CD4-positive, alpha-beta T cell treated with Interleukin-17A for 4 hours (primary cell): ENCODE measurements at places on chromosomes 5 and 9.

GRCh38 chr9:113608082-113608685 is 144.7 kb downstream of the RGS3 start:
- no peak for DNase-seq

- DNase-seq, result no peak
Observed at GRCh38 chr5:115686051-115686737, 60.4 kb upstream of the TMED7 start.

- DNase-seq, result no peak
Observed at GRCh38 chr5:61702784-61703183, 370.7 kb downstream of the ZSWIM6 start.

GRCh38 chr5:133455676-133456075 is 156.7 kb downstream of the FSTL4 start:
- no peak for DNase-seq

- peak; percentile 6 for DNase-seq
Observed at GRCh38 chr9:37187713-37188439, 67.5 kb downstream of the ZCCHC7 start.

GRCh38 chr9:73182928-73183327 is 31.3 kb downstream of the ANXA1 start:
- DNase-seq, result no peak

- DNase-seq, result no peak
Observed at GRCh38 chr5:132498152-132498551, 7.6 kb upstream of the IRF1 start.

DNA sequence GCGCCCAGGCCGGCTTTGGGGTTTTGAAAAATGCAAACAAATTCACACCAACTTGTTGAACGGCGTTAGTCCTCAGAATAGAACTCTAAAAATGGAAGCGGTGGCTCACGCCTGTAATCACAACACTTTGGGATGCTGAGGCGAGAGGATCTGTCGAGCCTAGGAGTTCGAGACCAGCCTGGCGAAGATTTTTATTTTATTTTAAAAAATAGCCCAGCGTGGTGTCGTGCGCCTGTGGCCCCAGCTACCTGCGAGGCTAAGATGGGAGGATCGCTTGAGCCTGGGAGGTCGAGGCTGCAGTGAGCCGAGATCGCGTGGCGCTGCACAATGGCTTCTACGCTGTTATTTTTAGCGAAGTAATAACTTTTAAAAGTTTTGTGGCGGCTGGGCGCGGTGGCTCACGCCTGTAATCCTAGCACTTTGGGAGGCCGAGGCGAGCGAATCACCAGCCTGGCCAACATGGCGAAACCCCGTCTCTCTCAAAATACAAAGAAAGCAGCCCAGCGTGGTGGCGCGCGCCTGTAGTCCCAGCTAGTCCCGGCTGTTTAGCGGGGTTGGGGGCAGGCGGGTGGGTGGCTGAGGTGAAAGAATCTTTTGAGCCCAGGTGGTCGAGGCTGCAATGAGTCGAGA is 694 bp upstream of the PLIN2 start:
- DNase-seq, result peak; percentile 59

- no peak for DNase-seq
Observed at GRCh38 chr9:134304690-134305089, 21.6 kb upstream of the RXRA start.

- DNase-seq, result no peak
Observed at GRCh38 chr9:99680191-99680590, 141.5 kb upstream of the NR4A3 start.

- no peak for DNase-seq
Observed at GRCh38 chr5:14744296-14745187, 80.0 kb downstream of the OTULIN start.

DNA sequence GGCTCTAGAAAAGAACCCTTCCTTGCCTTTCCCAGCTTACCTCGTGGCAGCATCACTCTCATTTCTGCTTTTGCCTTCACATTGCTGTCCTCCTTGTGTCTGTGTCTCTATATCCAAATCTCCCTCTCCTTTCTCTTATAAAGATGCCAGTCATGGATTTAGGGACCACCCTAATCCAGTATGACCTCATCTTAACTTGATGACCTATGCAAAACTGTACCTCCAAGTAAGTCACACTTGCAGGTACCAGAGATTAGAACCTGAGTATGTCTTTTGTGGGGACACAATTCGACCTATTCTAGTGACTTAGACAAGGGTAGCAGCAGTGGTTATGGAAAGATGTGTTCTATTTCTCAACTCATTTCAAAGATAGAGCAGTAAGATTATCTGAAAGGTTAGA is 160.1 kb downstream of the HMHB1 start:
- DNase-seq, result no peak

DNA sequence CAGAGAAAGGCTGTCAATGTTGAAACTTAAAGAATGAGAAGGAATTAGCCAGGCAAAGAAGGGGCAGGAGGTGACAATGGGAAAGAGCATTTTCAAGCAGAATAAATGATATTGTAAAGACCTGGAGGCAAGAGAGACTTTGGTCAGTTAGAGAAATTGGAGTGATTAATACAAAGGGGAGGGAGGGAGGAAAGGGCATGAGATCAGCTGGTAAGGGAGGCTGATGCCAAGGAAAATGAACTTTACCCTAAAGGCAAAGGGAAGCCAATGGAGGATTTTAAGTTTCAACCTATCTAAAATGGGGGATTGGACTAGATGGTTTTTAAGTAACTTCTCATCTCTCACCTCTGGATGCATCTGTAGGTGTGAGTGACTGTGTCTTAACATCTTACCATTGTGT is 23.3 kb downstream of the C5 start:
- no peak for DNase-seq

DNA sequence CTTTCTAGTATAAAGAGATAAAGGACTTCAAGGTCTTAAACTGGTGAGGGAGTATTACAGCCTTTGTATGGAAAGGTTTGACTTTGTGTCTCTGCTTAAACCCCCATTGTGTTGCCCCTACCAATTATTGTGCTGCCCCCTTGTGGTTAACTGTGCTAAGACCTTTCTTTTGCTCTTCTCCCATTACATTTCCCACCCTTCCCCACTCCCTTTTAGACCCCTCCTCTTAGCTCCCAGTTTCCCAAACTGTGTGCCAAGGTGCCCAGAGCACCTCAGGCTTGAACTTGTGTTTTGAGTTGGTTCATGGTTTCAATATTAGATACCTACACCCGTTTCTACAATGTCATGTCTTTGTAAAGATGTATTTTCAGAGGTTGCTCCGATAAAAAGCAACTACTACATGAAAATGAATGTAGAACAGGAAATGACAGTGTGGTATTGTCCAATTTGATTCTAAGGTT is 2.9 kb downstream of the JAK2 start:
- peak; percentile 70 for DNase-seq

GRCh38 chr9:121885345-121885901 is 207.7 kb downstream of the TTLL11 start:
- no peak for DNase-seq

- DNase-seq, result no peak
Observed at GRCh38 chr9:110047955-110048402, 160.0 kb downstream of the C9orf152 start.

DNA sequence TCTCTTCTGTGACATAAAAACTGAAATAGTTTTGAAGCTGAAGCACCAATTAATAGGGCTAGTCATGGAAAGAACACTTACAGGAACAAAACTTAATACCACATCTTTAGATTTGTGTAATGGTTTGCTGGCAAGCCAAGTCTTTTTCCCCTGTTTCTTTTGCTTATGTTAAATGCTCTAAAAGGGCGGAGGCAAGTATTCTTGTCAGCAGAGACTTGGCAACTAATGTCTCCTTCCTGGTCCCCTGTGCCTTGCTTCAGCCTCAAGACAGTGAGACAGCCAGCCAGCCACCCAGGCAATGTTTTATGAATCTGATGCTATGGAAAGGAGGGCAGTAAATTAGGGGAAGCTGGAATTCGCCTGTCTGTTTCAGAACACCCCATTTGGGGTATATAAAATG is 45.7 kb downstream of the PRRC1 start:
- no peak for DNase-seq

DNA sequence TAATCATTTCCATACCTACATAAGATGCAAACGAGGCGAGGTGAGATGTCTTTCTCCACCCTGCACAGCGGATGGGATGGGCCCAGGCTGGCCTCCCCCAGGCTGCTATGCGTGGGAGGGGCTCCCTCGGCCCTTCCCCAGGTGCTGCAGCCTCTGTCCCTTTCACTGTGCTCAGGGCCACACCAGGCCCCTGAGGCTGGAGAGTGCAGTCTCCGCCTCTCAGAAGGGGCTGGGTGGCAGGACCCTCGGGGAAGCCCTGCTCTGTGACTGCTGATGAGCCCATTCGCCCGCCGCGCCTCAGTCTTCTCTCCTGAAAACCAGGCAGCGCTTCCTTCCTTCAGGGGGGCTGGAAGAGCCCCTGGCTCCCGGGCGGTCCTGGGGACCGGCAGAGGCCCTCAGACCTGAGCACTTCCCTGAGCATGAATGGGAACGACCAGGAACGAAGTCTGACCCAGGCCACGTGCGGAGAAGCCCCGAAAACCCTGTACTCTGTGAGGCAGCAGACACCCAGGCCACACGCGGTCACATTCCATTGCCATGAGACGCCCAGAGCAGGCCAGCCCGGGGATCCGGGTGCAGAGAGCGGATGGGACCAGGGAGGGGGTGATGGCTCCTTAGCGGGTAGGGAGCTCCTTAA is 21.9 kb upstream of the NOTCH1 start:
- DNase-seq, result no peak

DNA sequence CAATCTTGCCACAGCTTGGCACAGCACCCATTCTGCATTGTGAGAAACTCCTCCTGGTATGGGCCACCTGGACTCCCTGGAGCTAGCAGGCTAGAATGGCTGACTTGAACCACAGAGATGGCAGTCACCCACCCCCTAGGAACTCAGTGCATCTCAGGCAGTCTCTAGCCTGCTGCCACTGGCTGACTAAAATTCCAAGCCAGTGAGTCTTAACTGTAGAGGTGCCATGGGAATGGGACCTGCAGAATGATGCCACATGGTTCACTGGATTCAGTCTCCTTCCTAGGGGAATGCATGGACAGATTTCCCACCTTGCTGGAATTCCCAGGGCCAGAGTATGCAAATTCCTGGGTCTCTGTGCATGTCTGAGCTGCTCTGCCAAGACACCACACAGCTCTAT is 382.9 kb downstream of the MAN2A1 start:
- no peak for DNase-seq

GRCh38 chr5:176319827-176320554 is 41.6 kb downstream of the KIAA1191 start:
- DNase-seq, result no peak

DNA sequence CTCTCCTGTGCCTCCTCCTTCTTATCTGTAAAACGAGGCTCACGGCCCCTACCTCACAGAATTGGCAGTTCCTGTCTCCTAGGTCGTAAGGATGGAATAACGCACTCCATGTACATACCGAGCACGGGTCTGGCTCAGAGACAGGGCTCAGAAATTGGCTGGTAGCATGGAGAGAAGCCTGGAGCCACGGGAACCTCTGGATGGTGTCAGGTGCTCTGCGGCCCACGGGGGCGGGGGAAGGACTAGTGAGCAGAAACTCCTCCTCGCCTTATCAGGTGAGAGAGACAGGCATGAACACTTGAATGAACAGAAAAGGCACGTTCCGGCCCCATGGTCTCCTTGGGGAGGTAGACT is 15.4 kb upstream of the C5orf47 start:
- DNase-seq, result peak; percentile 16

DNA sequence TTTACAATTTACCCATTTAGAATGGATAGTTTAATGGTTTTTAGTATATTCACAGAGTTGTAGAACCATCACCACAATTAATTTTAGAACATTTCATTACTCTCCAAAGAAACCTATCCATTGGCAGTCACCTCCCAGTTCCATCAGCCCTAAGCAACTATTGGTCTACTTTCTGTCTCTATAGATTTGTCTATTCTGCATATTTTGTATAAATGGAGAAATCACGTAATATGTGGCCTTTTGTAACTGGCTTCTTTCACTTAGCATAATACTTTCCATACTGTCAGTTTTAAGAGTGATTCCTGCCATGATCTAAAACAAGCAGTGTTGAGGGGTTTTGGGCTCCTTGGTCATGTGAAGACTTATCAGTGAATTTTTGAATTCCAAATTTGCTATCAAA is 12.7 kb downstream of the OCLN start:
- no peak for DNase-seq

DNA sequence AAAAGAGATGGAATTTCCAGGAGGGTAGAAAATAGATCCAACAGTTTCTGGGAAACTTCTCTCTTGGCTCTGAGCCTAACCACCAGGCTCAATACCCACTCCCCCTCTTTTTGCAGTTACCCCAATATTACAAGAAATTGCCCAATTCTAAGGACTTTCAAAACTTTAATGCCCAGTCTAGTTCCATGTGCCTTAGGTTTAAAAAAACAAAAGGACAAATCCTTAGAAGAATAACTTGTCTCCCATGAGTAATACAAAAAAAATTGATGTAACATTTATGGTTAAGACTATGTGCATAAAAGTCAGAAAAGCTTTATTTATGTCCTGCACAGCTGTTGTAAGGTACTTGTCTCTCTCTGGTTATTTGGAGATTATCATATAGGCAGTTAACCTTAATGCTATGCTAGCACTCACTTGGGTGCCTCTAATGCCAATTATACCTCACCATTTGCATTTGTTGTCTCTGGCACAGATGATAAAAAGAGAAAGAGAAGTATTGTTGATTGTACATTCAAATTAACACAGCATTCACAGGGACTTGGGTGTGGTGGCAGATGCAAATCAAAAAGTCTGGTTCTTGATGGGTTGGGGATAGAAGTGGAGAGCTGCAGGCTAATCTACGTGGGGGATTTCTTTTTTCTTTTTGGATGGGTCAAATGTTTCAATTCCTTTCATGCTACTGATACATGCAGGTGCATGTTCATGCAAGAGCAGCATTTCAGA is 159.4 kb downstream of the PIK3R1 start:
- no peak for DNase-seq

GRCh38 chr5:127564002-127564769 is 46.7 kb downstream of the PRRC1 start:
- peak; percentile 63 for DNase-seq

GRCh38 chr5:168879929-168880328 is 300.8 kb upstream of the PANK3 start:
- DNase-seq, result no peak

GRCh38 chr9:98010445-98010844 is 27.3 kb downstream of the ANP32B start:
- DNase-seq, result peak; percentile 18

GRCh38 chr5:41246376-41246775 is 33.0 kb upstream of the C6 start:
- DNase-seq, result no peak

DNA sequence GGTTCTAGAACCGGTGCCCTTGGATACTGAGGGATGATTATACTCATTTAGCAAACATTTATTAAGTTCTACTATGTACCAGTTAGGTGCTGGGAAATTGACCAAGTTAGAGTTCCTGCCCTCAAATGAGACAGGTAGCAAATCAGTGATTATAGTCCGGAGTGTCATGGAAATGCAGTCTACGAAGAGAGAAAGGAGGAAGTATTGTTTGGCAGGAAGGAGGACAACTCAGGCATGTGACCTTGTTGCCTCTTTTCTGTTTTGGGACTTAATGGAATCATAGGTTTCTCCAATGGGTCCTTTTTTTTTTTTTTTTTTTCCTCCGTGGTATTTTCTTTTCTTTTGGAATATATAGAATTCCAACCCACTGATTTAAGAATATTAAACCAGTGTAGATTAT is 28.0 kb downstream of the OSTF1 start:
- DNase-seq, result no peak
